Activated CD8-positive, alpha-beta memory T cell treated with anti-CD3 and anti-CD28 coated beads for 1 hour (primary cell): ENCODE measurements at places on chromosomes 4 and X.

DNA sequence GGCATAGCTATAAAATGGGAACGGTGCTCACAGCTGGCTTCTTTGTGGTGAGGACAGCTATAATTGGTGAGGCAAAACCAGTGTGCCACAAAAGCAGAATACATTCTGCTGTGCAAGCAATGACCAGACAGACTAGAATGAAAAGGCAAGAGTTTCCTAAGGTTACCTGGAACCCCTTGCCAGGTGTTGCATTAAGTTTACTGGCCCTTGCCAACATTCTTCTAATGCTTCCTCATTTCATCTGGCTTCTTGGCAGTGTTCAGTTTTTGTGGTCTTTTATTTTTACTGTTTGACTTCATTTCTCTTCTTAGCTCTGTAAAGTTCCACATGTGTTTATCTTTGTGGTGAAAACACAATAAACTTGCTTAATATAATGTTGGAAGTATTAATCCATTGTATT lies 131.4 kb downstream of the PTTG2 start:
- no peak for DNase-seq

DNA sequence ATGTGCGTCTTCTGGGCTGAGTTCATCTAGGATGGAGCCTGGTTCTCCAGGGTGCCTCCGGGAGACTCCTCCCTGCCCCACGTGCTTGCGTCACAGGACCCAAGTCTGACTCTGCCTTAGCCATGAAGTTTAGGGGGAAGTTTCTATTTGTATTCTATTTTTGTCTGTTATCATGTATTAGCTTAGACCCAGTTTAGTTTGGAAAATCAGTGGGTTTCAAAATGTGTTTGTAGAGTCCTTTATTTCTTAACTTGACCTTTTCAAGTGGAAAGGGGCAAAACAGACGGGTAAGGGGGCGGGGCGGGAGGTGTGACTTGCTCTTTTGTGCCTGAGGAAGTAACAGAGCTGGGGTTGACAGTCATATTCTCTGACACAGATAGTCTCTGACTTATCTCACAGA lies 86.0 kb downstream of the HTT start:
- DNase-seq: no peak

GRCh38 chr4:45692131-45692735 lies 431.6 kb downstream of the GABRG1 start:
- no peak for DNase-seq

DNA sequence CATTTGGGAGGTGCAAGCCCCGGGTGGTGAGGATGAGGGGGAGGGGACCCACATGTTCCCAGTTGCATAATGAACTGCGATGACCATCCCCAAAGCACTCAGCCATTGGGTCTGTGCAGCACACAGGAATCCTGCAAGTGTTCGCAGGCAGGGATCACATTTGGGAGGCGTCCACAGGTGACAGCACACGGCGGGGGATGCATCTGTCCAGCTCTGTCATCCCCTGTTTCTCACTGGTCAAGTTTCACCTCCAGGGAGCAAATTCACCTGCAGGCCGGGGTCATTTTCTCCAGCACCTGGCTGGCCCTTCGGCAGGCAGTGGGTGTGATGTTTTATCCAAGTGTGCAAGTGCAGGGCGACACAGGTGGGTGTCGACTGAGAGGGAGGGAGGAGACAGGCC lies 33.3 kb upstream of the SORCS2 start:
- DNase-seq: no peak

- DNase-seq: no peak
Measured at GRCh38 chr4:3866813-3867129, 100.6 kb downstream of the ADRA2C start.

GRCh38 chr4:79759793-79760192 lies 313.2 kb downstream of the ANTXR2 start:
- no peak for DNase-seq

GRCh38 chr4:16993956-16994840 lies 95.8 kb upstream of the LDB2 start:
- no peak for DNase-seq

- DNase-seq: no peak
Measured at GRCh38 chr4:18664171-18664570, 642.6 kb upstream of the LCORL start.

GRCh38 chrX:104195013-104195412 lies 28.8 kb downstream of the FAM199X start:
- DNase-seq: no peak

GRCh38 chr4:166882221-166882620 lies 352.1 kb downstream of the SPOCK3 start:
- DNase-seq: no peak

GRCh38 chr4:184553891-184554290 lies 79.5 kb upstream of the IRF2 start:
- DNase-seq: no peak

DNA sequence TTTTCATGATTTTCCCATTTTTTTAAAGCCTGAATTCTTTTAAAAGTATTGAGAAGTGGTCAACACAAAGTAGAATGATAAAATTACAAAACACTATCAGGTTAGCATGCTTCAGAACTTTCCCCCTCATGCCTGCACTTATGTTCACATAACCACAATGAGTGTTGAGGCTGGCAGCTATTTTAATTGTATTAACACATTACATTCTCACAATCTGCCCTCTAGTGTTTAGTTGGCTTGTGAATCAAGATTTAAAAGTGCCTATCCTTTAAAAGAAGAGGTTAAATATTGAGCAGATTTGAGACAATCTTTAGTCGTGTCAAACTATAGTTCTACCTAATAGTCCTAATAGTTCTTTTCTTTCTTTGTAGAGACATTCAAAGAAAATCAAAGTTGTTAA lies 93.6 kb upstream of the NAP1L5 start:
- DNase-seq: no peak

- DNase-seq: no peak
Measured at GRCh38 chr4:17285747-17286146, 226.1 kb downstream of the QDPR start.

DNA sequence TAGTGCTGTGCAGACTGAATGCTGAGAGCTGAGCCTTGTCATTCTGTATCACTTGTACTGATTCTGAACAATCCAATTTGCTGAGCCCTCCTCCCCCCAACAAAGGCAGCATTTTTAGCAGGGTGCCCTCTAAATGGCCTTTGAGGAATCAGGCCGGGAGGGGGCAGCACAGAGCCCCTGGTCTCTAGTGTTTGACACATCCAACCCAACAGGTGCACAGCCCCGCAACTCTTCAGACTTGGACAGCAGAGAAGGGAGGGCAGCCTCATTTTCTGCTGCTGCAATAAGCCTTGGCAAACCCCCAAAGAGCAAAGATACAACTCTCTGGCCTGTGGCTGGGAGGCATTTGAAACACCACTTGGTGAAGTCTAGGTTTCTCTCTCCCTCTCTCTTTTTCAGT lies 3.4 kb downstream of the ATP1B4 start:
- DNase-seq: peak; percentile 10

DNA sequence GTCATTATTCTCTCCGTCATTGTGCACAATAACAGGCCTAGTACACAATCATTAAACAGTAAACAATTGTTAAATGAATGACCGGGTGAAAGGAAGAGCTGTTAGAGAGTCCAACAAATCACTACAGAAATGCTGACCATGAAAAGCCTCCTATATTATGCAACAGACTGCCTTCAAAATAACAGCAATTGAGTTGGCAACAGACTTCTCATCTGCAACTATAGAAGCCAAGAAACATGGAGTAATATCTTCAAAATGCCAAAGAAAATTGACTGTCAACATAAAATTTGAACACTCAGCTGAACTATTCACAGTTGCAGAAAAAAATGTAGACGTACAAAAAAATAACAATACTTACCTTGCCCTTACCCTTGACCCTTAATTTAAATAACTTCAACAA lies 26.2 kb downstream of the CHRNA9 start:
- no peak for DNase-seq

DNA sequence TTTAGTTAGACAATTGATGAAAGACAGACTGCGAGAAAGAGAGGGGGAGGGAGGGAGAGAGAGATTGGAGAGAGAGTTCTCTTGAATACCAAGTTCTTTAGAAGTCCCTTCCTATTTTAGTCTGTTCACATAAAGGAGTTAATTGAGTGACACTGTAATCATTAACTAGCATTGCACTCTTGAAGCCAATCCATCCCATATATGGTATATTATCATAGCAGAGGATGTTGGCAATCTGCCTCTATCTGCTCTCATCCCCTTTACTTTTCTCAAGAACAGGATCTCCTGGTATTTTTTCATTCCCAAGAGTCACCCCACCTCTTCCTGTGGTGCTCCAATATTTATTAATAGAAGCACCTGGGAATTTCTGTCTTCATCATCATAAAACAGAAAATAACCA lies 959.6 kb upstream of the NDST4 start:
- no peak for DNase-seq

GRCh38 chrX:68693481-68694434 lies 46.3 kb downstream of the STARD8 start:
- DNase-seq: no peak

- DNase-seq: no peak
Measured at GRCh38 chrX:23334521-23334847, 165 bp upstream of the PTCHD1 start.

- DNase-seq: no peak
Measured at GRCh38 chr4:78960926-78961325, 21.7 kb upstream of the PAQR3 start.

DNA sequence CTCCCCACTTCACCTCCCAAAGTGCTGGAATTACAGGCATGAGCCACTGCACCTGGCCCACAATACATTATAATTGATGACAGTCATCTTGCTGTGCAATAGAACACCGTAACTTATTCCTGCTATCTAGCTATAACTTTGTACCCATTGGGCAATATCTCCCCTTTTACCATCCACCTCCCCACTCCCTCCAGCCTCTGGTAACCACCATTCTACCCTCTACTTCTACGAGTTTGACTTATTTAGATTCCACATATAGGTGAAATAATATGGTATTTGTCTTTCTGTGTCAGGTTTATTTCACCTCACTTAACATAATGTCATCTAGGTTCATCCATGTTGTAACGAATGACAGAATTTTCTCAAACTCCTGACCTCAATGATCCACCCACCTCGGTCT lies 8.2 kb upstream of the TEX11 start:
- no peak for DNase-seq

GRCh38 chr4:84317513-84317912 lies 181.6 kb downstream of the NKX6-1 start:
- DNase-seq: no peak

- DNase-seq: no peak
Measured at GRCh38 chr4:189202182-189202868, 738.3 kb upstream of the FRG1 start.

GRCh38 chrX:46376246-46376885 lies 168.9 kb downstream of the ZNF674 start:
- DNase-seq: no peak

GRCh38 chrX:12065251-12065650 lies 73.0 kb upstream of the FRMPD4 start:
- no peak for DNase-seq

- no peak for DNase-seq
Measured at GRCh38 chrX:154029439-154029838, 9.7 kb upstream of the IRAK1 start.

GRCh38 chrX:106901341-106901740 lies 1.8 kb downstream of the RIPPLY1 start:
- no peak for DNase-seq

- DNase-seq: no peak
Measured at GRCh38 chr4:59518005-59518823, 1681.9 kb upstream of the ADGRL3 start.

DNA sequence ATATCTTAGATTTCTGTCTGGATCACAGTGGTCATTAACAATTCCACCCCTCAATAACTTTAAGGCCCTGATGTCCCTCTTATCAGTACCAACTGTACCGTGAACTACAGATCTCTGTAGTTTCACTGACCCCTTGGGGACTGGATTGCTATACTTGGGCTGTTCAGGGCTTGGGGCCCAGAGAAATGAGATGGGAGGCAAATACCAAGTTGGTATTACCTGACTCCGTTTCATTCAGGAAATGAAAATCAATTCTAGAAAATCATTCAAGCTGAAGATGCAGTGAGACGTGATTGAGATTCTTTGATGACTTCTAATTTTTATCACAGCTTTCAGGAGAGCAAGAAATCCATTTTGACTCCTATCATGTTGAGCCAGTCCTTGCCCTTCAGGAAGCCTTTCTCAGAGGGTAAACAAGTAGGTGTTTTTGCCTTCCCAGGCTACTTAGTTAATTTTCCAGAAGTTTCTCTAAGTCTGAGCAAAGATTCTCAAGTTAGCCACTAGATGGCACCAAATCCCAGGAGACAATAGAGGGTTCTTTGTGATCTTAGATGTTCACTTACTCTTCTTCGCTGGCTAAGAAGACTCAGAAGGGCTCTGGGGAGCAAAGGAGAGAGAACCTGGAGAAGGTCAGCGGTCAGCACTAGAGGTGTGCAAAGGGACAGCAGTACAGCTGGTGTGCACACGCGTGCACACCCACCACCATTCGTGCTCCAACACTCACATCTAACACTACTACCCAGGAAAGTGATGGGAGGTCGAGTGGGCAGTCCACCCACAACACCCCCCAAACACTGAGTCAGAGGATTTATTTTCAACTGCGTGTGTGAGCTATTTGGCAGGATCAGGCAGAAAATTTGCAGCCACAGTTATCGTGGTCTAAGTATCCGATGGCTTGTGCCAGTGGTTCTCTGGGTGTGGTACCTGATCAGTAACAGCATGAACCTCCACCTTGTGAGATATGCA lies 7.4 kb downstream of the HNRNPH2 start:
- DNase-seq: no peak

- DNase-seq: no peak
Measured at GRCh38 chr4:156539376-156539775, 432.2 kb downstream of the PDGFC start.

DNA sequence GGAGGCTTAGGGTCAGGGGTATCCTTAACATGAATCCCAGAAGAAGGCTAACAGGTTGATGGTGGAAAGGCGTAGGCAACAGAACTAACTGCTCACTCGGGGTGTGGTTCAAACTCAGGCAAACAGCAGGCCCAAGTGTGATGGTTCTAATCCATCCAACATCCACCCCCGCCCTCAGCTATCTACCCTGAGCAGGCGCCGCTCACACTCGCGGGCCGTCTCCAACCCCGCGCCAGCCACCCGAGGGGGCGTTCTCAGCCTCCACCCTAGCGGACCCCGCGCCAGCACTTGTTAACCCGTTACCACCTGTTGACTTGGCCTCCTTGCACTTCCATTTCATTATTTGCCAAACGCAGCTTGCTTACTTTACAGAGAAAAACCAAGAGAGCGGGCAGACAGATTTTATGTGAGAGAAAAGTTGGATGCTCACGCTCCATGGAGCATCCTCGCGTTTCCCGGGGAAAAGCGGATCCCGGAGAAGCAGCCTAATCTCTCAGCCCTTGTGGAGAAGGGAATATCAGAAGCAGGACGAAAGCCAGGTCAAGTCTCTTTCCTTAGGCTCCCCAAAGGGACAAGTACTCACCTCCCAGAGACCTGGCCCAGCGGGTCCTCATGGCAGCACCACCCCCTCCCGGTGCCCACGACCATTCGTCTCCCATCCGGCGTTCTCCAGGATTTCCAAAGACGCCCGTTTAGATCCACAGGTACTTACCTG lies 773 bp downstream of the SNCA start:
- no peak for DNase-seq

GRCh38 chr4:173051716-173052115 lies 116.9 kb upstream of the GALNT7 start:
- DNase-seq: no peak
